Myometrial cell (primary cell): ENCODE measurements at places on chromosomes 11 and 22. TPM values are rescaled to one million over a fixed set of nuclear protein-coding genes. Genes with fewer than 3 reads are reported as not detected.

RBMXL2 gene
- not detected in 2 replicates for total RNA-seq

NXPE2 gene
- total RNA-seq, result not detected in 2 replicates

LMO2 gene
- not detected in 2 replicates for total RNA-seq

ACR gene
- total RNA-seq, result not detected in 2 replicates

LRRC4C gene
- not detected in 2 replicates for total RNA-seq

KRTAP5-9 gene
- not detected in 2 replicates for total RNA-seq

SLC29A2 gene
- 0.71 and 1.2 TPM in 2 replicates for total RNA-seq

SRSF8 gene
- 15.9 and 25.9 TPM in 2 replicates for total RNA-seq

FIBIN gene
- total RNA-seq, result 66.0 and 74.6 TPM in 2 replicates

GAB4 gene
- total RNA-seq, result not detected in 2 replicates

TSKU gene
- 21.1 and 24.8 TPM in 2 replicates for total RNA-seq
